Effector CD8-positive, alpha-beta T cell (primary cell): ENCODE measurements at places on chromosomes 6 and 20.
A peak's percentile ranks its signal among the peaks of the same experiment; 100 is the strongest.

GRCh38 chr20:3916364-3916763 is 27.2 kb downstream of the PANK2 start:
- no peak for DNase-seq

DNA sequence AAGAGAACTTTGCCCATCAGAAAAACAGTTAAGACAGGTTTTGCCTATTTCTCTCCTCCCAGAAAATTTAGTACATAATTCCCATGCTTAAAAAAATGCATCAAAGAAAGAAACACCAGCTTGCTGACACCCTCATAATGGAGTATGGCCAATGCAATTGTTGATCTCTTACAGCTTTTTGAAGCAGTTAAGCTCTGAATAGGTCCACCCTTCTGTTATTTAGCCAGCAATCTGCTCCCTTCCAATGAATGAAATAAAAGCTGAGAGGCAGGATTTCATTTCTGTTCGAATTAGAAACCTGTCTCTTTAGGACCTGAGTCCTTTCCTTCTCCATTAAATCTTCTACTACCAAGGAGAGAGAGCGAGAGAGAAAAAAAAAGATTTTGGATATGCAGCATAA is 288.7 kb downstream of the RNF144B start:
- DNase-seq = no peak

GRCh38 chr6:33592595-33593413 is 12.7 kb upstream of the BAK1 start:
- peak; percentile 40 for DNase-seq

DNA sequence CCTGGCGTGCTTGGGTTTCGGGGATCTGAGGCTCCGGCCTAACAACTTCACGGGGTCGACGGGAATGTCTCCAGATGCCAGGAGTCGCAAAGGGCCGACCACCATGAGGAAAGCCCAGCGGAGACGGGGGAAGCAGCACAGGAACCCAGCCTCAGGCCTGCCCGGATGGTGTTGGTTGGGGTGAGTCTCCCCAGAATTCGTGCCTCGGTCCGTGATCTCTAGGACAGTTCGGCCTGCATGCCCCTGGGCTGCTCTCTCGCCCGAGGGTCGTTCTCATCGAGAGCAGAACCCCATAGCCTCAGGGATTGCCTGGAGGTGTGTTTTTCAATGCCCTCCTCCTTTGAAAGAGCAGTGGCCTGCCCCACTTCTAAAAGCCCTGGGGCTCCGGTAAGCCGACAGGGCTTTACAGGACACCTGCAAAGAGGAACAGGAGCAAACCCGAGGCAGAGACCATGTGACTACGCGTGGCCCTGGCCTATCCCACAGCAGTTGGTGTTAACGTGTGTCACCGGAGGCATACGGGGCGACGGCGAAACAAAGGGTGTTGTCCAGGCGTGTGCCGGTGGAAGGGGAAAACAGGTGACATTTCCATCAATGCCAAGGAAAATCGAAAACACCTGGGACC is 973.1 kb upstream of the DEFB115 start:
- no peak for DNase-seq

GRCh38 chr6:31713991-31714684 is 1.0 kb upstream of the LY6G6D start:
- no peak for DNase-seq

GRCh38 chr20:62618611-62619529 is 23.4 kb upstream of the SLCO4A1 start:
- DNase-seq = no peak
